Cardiac ventricle fibroblast (primary cell): ENCODE measurements at places on chromosomes 12 and 14. TPM values are rescaled to one million over a fixed set of nuclear protein-coding genes. Genes with fewer than 3 reads are reported as not detected.

The LTBP2 gene
- 123 and 130 TPM in 2 replicates for total RNA-seq

The CABP1 gene
- total RNA-seq: 0.44 TPM in 1 of 2 replicates, not detected in the other

The ACRBP gene
- total RNA-seq: 0.10 and 0.31 TPM in 2 replicates

The EEF1AKMT3 gene
- 9.0 and 11.2 TPM in 2 replicates for total RNA-seq

The PLEKHD1 gene
- total RNA-seq: 0.29 TPM in 1 of 2 replicates, not detected in the other

The MON2 gene
- 32.7 and 37.1 TPM in 2 replicates for total RNA-seq

The RPGRIP1 gene
- total RNA-seq: not detected in 2 replicates

The CAPZA3 gene
- not detected in 2 replicates for total RNA-seq

The OR4E2 gene
- total RNA-seq: not detected in 2 replicates

The PTHLH gene
- total RNA-seq: 0.20 and 0.56 TPM in 2 replicates

The MLEC gene
- total RNA-seq: 72.6 and 74.4 TPM in 2 replicates

The CLEC6A gene
- total RNA-seq: not detected in 2 replicates

The PIP4K2C gene
- total RNA-seq: 10.4 and 10.9 TPM in 2 replicates

The CLEC4E gene
- total RNA-seq: not detected in 2 replicates

The NEUROD4 gene
- not detected in 2 replicates for total RNA-seq

The AGAP2 gene
- total RNA-seq: 0.10 TPM in 1 of 2 replicates, not detected in the other

The TMEM179 gene
- total RNA-seq: not detected in 2 replicates

The CPSF2 gene
- total RNA-seq: 25.3 and 36.4 TPM in 2 replicates

The CRACR2A gene
- 4.2 and 6.5 TPM in 2 replicates for total RNA-seq

The CLEC12A gene
- not detected in 2 replicates for total RNA-seq

The CLEC2D gene
- 1.1 and 2.3 TPM in 2 replicates for total RNA-seq

The ISM2 gene
- 0.05 and 0.19 TPM in 2 replicates for total RNA-seq

The PRH2 gene
- 1.1 TPM in 1 of 2 replicates, not detected in the other for total RNA-seq

The FOS gene
- total RNA-seq: 192 and 244 TPM in 2 replicates

The TAS2R13 gene
- 0.15 and 0.37 TPM in 2 replicates for total RNA-seq

The KCNK13 gene
- total RNA-seq: not detected in 2 replicates

The PRPH gene
- total RNA-seq: 0.73 TPM in 1 of 2 replicates, not detected in the other

The POMT2 gene
- total RNA-seq: 9.4 and 14.4 TPM in 2 replicates

The B4GALNT1 gene
- total RNA-seq: 0.25 and 0.29 TPM in 2 replicates

The TAC3 gene
- not detected in 2 replicates for total RNA-seq

The CARMIL3 gene
- not detected in 2 replicates for total RNA-seq

The DPPA3 gene
- total RNA-seq: not detected in 2 replicates

The GPRC5A gene
- total RNA-seq: 2.2 and 2.6 TPM in 2 replicates

The OSGEP gene
- 27.0 and 34.1 TPM in 2 replicates for total RNA-seq

The PLEKHG3 gene
- total RNA-seq: 4.3 and 9.5 TPM in 2 replicates

The CD69 gene
- total RNA-seq: not detected in 2 replicates

The TSPAN8 gene
- total RNA-seq: 0.59 and 1.00 TPM in 2 replicates

The BCL2L2 gene
- 10.2 and 11.8 TPM in 2 replicates for total RNA-seq
